Muscle of leg (tissue), 16 donors: ENCODE measurements at places on chromosomes 1 and 21. TPM values are rescaled to one million over a fixed set of nuclear protein-coding genes. Genes with fewer than 3 reads are reported as not detected.

Gene OR2G6
- not detected for total RNA-seq

Gene KCNQ4
- 6.3 TPM for total RNA-seq

Gene DIO1
- not detected for total RNA-seq

Gene SPAG17
- 1.2 TPM for total RNA-seq

Gene SAMSN1
- 2.2 TPM for total RNA-seq

Gene HMCN1
- 11.6 TPM for total RNA-seq

- no peaks in the 10 kb centered on the region for H3K4me1 ChIP-seq
- peak; percentile 59 for DNase-seq
- H3K4me3 ChIP-seq, result no peak overlapping the region
- no peak overlapping the region for H3K27ac ChIP-seq
These were observed 265.2 kb downstream of the ADGRL2 start for GRCh38 chr1:82065916-82066315.

- H3K27ac ChIP-seq, result no peak overlapping the region
- H3K4me3 ChIP-seq, result no peak overlapping the region
- H3K27me3 ChIP-seq, result no peaks in the 10 kb centered on the region
- H3K4me1 ChIP-seq, result no peaks in the 10 kb centered on the region
- DNase-seq, result no peak
- peaks cover 25% of the 10 kb centered on the region for H3K36me3 ChIP-seq
These were observed 33.4 kb downstream of the CENPF start for GRCh38 chr1:214636436-214636835.

DNA sequence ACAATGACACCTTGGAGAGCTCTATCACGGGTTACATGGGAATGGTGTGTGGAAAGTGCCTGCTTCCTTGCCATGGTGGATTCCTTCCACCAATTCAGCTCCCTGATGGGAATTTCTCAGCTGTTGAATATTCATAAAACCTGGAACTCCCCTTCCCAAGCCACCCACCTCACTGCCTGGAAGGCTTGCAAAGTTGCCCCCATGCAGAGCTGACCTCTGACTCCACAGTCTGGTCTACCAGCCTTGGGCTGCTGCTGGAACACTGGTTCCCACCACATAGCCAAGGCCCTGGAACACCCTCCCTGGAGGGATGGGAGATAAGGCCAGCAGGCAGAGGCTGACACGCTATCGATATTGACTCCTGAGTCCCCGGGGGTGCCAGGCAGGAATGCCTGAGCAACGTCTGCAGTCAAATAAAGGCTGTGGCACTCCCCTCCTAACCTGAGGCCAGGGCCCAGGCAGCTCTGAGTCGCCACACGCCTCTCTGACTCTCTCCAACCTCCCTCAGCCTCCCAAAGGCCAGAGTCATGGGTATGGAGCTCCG, 8.8 kb downstream of the CCDC24 start:
- peaks cover 23% of the 10 kb centered on the region for H3K4me1 ChIP-seq
- no peak overlapping the region for H3K4me3 ChIP-seq
- H3K27ac ChIP-seq, result no peak overlapping the region
- no peaks in the 10 kb centered on the region for H3K27me3 ChIP-seq

DNA sequence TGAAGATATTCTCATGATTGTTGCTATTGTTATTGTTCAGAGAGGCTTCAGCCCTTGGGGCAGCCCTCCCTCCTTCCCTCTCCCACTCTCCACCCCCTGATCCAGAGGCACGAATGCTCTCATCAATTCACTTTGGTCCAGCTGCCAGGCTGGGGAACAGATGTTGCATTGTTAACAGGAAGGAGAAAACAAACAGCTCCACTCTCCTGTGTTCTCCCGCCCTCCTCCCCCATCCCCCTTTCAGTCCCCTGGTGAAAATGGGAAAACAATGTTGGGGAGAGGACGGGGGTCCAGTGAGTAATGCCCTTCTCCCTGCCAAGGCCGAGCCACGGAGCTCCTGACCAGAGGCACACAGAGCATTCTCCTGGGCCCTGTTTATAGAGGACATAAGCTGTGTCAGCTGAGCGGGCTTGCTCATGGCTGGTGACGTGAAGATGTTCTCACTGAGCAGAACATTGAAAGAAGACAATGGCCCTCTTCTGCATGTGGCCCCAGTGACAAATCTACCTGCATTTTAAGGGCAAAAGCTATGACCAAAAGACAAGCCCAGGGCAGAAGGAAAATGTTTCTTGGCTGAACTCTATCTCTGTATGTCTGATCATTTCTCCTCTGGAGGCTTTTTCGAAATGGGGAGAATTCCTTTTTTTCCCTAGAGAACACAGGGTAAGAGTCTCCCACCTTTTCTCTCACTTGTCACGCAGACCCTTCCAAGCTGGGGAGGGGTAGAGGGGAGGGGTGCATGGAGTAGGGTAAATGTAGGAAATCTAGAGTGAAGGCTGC, 111.7 kb downstream of the GLUL start:
- H3K36me3 ChIP-seq, result no peaks in the 10 kb centered on the region
- no peaks in the 10 kb centered on the region for H3K27me3 ChIP-seq
- H3K4me1 ChIP-seq, result peaks cover 20% of the 10 kb centered on the region
- no peak overlapping the region for H3K4me3 ChIP-seq

GRCh38 chr1:226820941-226821718, 49.3 kb upstream of the PSEN2 start:
- H3K27ac ChIP-seq, result peak overlapping the region; percentile 95
- H3K27me3 ChIP-seq, result no peaks in the 10 kb centered on the region
- no peak overlapping the region for H3K4me3 ChIP-seq
- peaks cover 23% of the 10 kb centered on the region for H3K4me1 ChIP-seq
- peak; percentile 99 for DNase-seq
- no peaks in the 10 kb centered on the region for H3K36me3 ChIP-seq

GRCh38 chr1:222394224-222394623, 153.7 kb downstream of the HHIPL2 start:
- no peaks in the 10 kb centered on the region for H3K27me3 ChIP-seq
- DNase-seq, result no peak
- H3K27ac ChIP-seq, result no peak overlapping the region
- H3K4me3 ChIP-seq, result no peak overlapping the region
- no peaks in the 10 kb centered on the region for H3K36me3 ChIP-seq

- H3K27ac ChIP-seq, result no peak overlapping the region
- no peaks in the 10 kb centered on the region for H3K27me3 ChIP-seq
- H3K36me3 ChIP-seq, result no peaks in the 10 kb centered on the region
- H3K4me1 ChIP-seq, result peaks cover 13% of the 10 kb centered on the region
- no peak overlapping the region for H3K4me3 ChIP-seq
These were observed 48.9 kb downstream of the SYF2 start for GRCh38 chr1:25183126-25183980.

GRCh38 chr21:45128613-45129188, 54.3 kb downstream of the ADARB1 start:
- peak overlapping the region; percentile 9 for H3K27ac ChIP-seq
- peak; percentile 69 for DNase-seq
- H3K36me3 ChIP-seq, result peaks cover 2% of the 10 kb centered on the region
- H3K4me3 ChIP-seq, result no peak overlapping the region

- H3K4me3 ChIP-seq, result no peak overlapping the region
- H3K27ac ChIP-seq, result no peak overlapping the region
These were observed 167.7 kb downstream of the ZSCAN20 start for GRCh38 chr1:33640114-33640660.

GRCh38 chr1:3334366-3334765, 120.1 kb upstream of the ARHGEF16 start:
- H3K27me3 ChIP-seq, result peaks cover 22% of the 10 kb centered on the region
- no peak overlapping the region for H3K27ac ChIP-seq
- peaks cover 14% of the 10 kb centered on the region for H3K4me1 ChIP-seq
- H3K4me3 ChIP-seq, result no peak overlapping the region

- H3K36me3 ChIP-seq, result peaks cover 80% of the 10 kb centered on the region
- no peaks in the 10 kb centered on the region for H3K4me1 ChIP-seq
- H3K27me3 ChIP-seq, result no peaks in the 10 kb centered on the region
- peak; percentile 48 for DNase-seq
- H3K27ac ChIP-seq, result no peak overlapping the region
These were observed 17.9 kb upstream of the MIIP start for GRCh38 chr1:12001249-12001917.
